HEK293T (cell line): ENCODE measurements at places on chromosomes 11 and 22.

- no peak for DNase-seq
These were observed 11.0 kb downstream of the TRPM5 start for GRCh38 chr11:2433106-2433925.

DNA sequence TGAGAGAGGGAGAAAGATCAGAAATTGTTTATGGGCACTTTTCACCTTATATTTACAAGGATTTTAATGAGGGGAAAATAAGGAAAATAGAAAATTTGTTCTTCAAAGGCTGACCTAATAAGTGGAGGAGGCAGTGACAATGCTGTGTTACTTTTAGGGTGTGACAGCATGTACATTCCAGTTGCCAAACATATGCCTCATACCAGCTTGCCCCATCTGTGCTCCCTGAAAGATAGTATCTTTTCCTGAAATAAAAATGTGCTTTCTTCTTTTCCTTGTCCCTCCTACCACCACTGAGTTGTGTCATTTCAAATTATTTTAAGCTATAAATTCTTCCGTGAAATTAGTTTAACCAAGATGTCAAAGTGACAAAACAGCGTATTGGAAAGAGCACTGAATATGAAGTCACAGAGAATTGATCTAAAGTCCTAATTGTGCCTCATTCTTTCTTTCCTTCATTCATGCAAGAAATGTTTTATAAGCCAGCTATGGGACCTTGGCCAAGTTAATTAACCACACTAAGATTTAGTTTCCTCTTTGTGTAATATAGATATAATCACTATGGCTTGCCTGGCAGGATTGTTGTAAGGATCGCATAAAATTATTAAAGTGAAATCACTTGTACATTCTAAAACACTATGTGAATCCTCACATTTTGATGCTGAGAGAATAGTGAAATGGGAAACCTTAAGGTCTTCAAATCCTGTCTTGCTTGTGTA lies 1307.5 kb upstream of the TENM4 start:
- no peak for DNase-seq

DNA sequence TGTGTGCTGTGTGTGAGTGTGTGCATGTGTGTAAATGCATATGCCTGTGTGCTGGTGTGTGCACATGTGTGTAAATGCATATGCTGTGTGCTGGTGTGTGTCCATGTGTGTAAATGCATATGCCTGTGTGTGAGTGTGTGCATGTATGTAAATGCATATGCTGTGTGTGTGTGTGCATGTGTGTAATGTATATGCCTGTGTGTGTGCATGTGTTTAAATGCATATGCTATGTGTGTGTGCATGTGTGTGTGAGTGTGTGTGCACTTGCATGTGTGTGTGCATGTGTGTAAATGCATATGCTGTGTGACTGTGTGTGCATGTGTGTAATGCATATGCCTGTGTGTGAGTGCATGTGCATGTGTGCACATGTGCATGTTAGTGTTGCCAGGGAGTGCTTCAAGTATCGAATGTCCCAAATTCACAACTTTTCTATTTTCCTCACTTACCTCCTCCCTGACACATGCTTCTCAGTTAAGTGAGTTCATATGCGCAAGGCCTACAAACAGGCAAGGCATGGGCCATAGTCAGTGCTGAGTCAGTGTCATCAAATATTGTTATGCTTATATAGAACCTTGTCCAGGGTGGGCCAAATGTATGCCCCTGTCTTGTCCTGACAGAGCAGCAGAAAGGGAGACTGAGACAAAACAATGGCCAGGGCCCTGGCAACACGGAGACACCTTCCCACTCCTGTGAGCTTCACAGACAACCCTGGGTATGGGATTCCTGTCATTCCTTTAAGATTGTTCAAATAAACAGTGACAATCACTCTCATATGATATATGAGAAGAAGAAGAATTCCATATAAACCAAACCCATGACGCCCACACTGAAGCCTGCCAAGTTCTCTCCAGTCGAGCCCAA lies 38.6 kb downstream of the GGTLC2 start:
- DNase-seq: no peak

GRCh38 chr11:127023991-127024390 lies 23.4 kb upstream of the KIRREL3 start:
- no peak for DNase-seq

GRCh38 chr11:28337701-28338100 lies 229.5 kb downstream of the METTL15 start:
- DNase-seq: no peak

DNA sequence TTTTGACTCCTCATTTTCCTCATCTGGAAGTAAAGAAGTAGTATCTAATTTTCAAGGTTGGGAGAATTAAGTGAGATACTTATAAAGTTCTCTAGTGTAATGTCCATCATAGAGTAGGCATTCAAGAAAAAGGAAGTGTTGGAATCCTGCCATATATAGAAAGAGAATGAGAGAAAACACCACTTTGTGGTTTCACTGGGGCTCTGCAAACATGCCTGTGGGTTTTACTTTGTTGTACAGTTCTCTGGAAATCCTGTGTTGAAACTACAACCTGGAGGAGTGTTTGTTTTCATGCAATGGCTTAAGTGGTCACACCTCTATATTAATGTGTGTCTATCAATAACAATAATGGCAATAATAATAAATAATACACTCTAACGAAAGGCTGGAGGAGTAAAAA lies 741.7 kb downstream of the NELL1 start:
- no peak for DNase-seq

DNA sequence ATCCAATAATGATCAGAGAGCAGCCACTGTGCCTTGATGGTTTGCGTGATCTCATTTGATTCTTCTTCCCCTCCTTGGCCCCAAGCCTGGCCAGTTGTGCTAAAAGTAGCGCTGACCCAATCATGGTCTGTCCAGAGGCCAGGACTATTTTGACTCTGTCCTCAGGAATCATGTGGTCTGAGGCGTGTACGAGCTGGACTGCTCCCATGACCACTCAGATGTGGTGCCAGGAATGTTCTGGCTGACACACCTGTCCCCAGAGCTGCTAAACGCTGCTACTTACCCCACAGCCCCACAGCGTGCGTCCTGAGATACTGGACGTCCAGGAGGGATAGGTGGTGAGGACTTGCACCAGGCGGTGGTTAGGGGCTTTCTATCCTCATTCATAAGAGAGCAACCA lies 70.5 kb downstream of the FEZ1 start:
- no peak for DNase-seq

DNA sequence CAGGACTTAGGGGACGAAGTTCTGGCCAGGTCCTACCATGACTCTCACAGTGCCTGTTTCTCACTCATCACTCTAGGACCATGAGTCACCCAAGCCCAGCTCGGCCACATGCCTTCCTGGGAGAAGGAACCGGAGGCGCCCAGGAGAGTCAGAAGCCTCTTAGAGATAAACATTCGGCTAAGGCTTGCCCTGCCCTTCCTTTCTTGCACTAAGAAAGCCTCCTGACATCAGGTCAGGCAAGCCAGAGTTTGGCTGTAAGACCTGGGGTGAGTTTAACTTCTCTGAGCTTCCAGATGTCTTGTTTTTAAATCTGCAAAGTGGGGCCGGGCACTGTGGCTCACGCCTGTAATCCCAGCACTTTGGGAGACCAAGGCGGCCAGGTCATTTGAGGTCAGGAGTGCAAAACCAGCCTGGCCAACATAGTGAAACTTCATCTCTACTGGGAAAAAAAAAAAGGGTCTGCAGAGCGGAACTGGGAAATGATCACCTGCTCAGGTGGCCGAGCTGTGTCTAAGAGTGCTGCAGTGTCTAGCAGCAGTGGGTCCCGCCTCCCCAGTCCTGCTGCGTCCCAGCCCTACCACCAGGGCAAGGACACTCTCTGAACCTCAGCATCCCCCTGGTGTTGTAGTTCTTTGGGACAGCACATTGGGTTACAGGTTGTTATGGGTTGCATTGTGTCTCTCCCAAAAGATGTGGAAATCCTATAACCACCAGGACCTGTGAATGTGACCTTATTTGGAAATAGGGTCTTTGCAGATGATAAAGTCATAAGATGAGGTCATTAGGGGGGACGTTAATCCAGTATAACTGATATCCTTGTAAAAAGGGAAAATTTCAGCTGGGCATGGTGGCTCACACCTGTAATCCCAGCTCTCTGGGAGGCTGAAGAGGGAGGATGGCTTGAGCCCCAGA lies 1.8 kb upstream of the CARS1 start:
- DNase-seq: no peak

DNA sequence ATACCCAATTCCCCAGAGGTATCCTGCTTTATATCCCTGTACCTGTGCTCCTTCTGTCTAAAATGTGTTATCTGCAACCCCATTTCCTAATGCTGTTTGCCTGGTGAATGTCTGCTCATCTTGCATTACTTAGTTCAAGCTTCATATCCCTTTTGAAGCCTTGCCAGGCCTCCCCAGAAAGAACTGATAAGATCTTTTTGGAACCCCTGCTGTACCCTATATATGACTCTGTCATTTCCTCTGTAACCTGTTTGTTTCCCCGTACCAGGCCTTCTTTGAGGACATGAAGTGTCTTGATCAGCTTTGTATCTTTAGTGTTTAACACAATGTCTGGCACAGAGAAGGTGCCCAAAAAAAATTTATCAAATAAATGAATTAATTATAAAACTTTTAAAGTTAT lies 77.6 kb downstream of the LIF start:
- DNase-seq: no peak

- no peak for DNase-seq
These were observed 1.8 kb downstream of the GALR3 start for GRCh38 chr22:37824674-37825641.

DNA sequence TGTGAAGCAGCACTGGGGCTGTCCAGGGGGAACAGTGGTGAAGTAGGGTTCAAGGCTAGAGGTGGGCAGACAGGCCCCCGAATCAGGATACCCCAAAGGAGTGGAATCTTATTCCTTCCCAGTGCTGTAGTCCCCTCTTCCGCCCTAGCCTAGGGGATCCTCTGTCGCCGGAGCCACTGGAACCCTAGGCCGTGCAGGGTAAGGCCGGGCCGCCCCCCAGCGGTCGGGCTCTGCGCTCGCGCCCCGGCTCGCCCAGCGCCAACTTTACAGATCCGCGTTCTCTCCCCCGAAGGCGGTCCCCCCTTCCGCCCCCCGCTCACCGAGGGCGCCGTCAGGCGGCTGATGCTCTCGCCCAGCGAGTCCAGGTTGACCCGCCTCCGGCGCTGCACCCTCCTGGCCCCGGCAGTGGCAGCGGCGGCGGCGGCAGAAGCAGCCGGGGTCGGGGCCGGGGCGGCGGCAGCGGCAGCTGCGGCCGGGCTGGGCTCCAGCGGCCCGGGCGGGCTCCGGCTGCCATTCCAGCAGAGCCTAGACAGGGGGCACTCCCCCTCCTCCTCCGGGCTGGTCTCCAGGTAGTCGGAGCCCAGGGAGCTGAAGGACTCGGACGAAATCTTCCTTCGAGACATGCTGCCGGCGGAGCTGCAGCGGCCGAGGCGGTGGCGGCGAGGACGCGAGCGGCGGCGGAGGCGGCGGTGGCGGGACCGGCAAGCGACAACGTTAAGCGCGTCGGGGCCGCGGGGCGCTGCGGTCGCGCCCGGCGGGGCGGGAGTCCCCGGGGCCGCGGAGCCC lies 650 bp downstream of the GUCY1A2 start:
- DNase-seq: peak; percentile 59

- DNase-seq: no peak
These were observed 7.5 kb downstream of the CFL1 start for GRCh38 chr11:65850217-65851082.

DNA sequence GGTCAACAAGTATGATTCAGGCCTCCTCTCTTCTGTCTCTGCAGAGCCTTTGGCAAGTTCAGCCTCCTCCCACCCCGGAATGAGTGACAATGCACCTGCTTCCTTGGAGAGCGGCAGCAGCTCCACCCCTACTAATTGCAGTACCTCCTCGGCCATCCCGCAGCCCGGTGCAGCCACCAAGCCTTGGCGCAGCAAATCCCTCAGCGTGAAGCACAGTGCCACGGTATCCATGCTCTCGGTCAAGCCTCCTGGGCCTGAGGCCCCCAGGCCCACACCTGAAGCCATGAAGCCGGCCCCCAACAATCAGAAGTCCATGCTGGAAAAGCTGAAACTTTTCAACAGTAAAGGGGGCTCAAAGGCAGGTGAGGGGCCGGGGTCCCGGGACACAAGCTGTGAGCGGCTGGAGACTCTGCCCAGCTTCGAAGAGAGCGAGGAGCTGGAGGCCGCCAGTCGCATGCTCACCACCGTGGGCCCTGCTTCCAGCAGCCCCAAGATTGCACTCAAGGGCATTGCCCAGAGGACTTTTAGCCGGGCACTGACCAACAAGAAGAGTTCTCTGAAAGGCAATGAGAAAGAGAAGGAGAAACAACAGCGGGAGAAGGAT lies 220.6 kb downstream of the NAV2 start:
- no peak for DNase-seq

- peak; percentile 88 for DNase-seq
These were observed 39.7 kb downstream of the TPBGL start for GRCh38 chr11:75280227-75280701.

DNA sequence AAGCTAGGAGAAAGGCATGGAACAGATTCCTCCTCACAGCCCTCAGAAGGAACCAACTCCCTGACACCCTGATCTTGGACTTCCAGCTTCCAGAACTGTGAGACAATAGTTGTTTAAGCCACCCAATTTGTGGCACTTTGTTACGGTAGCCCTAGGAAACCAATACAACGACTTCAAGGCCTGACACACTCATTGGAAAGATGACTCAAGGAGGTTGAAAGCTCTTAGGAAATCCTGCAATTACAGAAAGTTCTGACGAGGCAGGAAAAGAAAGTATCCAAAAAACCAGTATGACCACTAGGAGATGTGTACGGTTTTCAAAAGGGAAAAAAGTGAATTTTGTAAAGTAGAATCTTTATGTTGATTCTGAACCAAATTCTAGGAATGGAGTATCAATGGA lies 161.4 kb downstream of the SWAP70 start:
- no peak for DNase-seq

DNA sequence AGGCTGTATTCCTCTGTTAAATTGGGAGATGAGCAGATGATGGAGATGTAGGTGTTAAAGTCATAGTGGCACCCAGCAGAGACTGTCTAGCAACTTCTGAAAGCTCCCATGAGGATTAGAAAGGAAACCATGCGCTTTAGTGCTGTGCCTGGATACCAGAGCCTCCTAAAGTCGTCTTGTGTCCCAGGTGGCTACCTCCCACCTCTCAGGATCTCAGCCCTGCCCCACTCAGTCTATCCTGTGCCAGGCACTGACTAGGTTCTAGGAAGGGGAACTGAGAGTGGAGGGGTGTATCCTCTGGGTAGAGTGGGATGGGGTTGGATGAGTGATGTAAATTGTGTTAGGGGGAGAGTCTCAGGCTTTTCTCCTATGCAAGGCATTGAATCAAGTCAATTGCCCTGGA lies 60.2 kb downstream of the KIAA1671 start:
- no peak for DNase-seq

DNA sequence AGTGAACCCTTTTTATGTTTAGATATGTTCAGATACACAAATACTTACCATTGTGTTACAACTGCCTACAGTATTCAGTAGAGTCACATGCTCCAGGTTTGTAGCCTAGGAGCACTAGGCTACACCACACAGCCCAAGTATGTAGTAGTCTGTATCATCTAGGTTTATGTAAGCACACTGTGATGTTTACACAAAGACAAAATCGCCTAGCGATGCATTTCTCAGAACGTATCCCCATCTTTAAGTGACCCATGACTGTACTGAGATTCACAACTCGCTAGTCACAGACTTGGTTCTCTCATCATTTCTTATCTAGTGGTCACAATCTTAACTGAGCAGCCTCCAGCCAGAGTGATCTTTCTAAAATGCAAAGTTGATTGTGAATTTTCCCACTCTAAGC lies 119.2 kb downstream of the RASSF10 start:
- no peak for DNase-seq

- no peak for DNase-seq
These were observed 7.6 kb downstream of the PLEKHB1 start for GRCh38 chr11:73653996-73654395.

- no peak for DNase-seq
These were observed 10.5 kb upstream of the PATL1 start for GRCh38 chr11:59679347-59679746.
